ENCODE measurements at places on chromosomes 11 and 22.

DNA sequence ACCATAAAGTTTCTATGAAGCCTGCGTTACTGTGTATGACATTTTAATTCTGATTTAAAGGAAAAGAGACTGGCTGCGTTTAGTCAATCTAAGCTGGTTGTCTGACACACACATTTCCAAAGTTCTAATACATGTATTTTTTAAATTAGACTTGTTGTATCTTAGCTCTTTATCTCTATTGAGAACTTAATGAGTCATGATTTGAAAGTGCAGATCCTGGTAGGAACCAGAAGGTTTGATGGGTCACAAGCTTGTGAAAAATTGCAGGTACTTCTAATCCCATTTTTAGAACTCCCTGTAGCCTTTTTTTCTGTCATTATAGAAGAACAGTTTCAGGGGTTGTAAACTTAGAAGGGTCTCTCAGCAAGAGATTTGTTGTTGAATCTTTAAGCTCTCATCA, 210.3 kb downstream of the DDX10 start:
- DNase-seq = no peak

DNA sequence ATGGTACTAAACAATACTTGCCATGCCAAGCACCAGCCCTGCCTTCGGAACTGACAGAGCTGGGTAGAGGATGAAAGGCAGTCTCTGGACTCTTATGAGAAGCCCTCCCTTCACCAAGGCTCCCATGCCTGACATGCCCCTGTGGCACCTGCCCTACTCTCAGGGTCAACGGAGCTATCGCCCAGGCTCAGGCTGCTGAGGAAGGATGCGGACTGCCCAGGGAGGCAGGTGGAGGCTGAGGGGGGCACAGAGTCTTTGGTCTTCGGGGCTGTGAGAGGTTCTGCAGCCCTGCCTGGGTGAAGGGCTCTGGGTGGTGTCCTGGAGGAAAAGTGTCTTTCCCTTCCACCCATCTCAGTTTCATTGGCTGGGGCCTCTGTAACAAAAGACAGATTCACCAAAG, 290.8 kb upstream of the B3GAT1 start:
- DNase-seq = no peak

DNA sequence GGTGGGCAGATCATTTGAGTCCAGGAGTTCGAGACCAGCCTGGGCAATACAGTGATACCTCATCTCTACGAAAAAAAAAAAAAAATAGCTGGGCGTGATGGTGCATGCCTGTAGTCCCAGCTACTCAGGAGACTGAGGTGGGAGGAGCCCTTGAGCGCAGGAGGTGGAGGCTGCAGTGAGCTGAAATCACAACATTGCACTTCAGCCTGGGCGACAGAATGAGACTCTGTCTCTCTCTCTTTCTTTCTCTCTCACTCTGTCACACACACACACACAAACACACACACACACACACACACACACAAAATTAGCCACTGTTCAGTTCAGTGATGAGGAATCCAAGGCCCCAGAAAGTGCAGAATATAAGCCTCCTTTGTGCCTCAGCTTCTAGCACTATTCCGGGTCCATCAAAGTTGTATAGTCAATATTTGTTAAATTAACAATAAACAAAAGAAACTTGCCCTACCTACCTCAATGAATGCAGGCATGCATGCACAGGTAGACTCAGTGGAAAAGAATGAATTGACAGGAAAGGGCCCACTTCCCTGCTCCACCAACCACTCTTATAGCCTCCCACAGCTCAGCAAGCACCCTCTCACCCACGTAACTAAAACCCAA, 3.9 kb upstream of the SMIM35 start:
- DNase-seq = no peak

- no peak for DNase-seq
Observed at GRCh38 chr11:125102510-125102909, 8.9 kb downstream of the TMEM218 start.

DNA sequence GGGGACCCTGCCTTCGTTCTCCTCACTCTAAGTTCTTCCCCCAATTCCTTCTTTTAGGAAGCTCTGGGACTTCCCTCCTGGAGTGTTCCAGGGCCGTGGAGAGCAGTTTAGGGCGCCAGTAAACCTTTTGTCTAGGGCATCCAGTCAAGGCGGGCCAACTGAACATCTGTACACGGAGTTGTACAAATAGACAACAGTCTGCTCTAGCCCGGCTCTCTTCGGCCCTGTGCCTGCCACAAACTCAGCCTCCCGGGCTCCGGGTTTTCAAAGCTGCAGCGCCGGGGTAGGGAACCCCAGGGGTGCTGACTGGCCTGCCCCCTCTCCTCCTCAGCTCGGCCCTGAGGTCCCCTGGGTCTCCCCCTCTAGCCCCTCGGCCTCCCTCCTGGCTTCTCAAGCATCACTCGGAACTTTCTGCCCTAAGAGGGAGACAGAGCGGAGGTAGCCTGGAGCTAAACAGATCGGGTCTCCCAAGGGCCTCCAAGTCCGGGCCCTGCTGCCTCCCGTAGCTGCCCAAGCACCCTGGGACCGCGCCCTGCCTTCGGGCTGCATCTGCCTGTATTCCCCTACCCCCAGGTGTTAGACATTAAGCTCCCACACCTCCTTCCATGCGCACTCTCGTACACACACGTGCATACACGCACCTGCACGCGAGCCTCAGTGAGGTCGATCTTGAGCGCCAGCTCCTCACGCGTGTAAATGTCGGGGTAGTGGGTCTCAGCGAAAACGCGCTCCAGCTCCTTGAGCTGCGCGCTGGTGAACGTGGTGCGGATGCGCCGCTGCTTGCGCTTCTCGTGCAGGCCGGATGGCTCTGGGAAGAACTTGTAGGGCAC, 3.3 kb downstream of the PHOX2A start:
- no peak for DNase-seq

GRCh38 chr11:2835296-2835695, 50.3 kb downstream of the CDKN1C start:
- no peak for DNase-seq

DNA sequence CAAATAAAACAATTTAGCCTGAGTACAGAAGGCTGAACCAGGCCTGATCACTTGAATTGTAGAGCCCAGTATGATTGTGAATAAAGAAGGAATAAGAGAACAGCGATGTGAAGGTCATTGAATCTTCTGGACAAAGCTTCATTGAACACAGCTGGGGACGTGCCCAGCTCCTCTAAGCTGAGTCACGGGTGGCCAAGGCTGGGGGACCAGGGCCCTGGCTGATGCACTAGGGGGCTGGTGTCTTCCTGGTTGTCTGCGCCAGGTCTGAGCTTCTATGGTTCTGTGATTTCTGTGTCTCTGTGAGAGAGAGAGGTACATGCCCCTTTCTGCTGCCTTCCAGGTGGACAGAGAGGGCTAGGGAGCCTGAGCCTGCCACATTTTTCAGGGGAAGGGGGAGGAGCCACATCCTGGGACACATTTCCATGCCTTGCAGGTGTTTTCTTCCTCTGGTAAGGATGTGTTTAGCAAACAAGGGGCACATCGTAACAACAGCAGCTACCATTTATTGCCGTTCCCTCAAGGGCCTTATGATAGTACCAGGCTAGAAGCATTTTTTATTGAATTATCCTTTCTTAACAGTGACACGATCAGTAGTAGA, 135.7 kb downstream of the C11orf91 start:
- no peak for DNase-seq

- DNase-seq = no peak
Observed at GRCh38 chr22:20865875-20866445, 7.2 kb downstream of the SNAP29 start.

DNA sequence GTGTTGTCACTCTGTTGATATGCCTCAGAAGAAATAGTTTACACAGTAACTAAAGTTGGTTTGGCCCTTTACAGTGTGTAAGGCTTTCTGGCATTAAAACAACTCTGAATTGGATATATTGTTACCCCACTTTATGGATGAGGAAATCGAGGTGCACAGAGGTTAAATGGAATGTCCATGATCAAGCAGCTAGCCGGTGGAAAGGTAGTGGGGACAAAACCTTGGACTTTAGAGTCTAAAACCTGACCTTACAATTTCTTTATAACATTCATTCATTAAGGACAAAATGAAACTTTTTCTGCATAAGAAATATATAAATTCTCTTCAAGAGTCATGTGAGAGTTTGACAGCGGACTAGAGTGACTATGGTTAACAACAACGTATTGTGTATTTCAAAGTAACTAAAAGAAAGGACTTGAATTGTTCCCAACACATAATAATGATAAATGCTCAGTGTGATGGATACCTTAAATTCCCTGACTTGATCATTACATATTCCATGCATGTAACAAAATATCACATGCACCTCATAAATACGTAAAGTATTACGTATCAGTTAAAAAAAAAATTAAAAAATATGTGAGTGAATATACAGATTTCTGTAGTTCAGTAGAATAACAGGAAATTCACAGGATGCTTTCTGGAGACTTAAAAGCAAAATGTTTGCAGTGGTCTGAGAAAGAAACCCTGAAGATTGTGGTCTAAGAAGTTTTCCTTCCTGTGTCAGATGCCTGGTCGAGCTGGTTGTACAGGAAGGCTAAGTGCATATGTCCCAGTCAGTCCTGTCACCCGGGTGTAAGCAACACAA, 51.0 kb downstream of the TEAD1 start:
- no peak for DNase-seq

Data from right renal pelvis (tissue), 4 donors.